Kidney (tissue), 22 donors: ENCODE measurements at places on chromosomes 3 and 15. TPM values are rescaled to one million over a fixed set of nuclear protein-coding genes. Genes with fewer than 3 reads are reported as not detected.

PLSCR5 gene
- total RNA-seq = not detected

DNA sequence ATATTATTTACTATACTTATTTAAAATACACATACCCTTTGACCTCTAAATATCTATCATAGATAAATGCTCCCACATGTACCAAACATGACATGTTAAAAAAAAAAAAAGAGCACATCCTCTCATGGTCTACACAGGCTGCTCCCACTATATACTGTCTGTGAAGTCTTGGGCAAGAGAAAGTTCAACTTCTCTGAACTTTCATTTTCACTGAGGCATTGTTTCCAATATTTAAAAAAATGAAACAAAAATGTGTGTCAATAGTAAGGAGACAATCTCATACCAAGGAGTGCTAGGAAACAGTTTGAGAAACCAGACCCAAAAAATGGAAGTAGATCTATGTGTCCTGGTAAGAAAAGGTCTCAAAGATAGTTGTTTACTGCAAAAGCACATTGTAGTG lies 29.3 kb downstream of the SLC4A7 start:
- DNase-seq = no peak

DNA sequence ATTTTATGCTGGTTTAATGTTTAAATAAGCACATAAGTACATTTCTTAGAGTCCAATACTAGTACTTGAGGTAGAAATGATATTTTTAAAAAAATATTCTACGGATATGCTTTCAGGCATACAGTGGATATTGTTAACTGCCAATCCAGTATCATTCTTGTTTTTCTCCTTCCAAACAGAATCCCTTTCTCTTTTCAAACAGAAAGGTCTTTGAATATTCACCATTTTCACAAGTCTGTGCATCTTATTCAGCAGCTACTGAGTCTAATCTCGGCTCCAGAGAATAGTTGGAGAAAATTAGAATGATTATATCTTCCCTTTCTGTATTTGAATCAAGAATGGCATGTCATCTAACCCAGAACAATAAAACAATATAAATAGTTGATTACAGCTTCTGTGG lies 174.5 kb downstream of the GOLGA6L6 start:
- DNase-seq = no peak

GRCh38 chr3:54347060-54347459 lies 224.7 kb downstream of the CACNA2D3 start:
- no peak for DNase-seq

- DNase-seq = peak; percentile 85
These were observed 539 bp upstream of the PLCL2 start for GRCh38 chr3:16884084-16884747.

DNA sequence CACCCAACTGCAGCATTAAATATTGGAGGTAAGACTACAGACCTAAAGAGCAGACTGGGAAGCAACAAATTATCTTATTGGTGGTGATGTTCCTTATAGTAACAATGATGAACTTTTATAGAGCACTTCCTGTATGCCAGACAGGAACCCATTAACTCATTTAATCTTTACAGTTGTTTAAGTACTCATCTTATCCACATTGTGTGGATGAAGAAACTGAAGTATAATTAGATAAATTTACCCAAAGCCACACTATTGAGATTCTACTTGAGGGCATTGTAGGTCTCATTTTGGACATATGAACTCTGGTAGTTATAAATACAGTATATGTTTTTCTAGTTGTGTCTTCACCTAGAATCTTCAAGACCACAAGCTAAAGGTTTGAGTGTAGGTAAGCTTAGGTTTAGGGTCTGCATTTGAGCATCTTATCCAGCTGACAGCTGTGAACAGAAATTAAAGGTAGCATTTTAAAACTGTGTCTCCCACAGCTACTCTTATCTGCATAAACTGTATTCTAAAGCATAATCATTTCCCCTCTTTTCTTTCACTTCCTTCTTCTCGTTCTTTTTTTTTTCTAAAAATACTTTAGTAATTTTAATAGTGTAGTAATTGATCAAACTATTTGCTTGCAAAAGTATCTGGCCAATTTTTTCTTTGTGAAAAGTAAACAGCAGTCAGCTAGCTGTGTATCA lies 138.2 kb downstream of the UBE2E2 start:
- no peak for DNase-seq

DNA sequence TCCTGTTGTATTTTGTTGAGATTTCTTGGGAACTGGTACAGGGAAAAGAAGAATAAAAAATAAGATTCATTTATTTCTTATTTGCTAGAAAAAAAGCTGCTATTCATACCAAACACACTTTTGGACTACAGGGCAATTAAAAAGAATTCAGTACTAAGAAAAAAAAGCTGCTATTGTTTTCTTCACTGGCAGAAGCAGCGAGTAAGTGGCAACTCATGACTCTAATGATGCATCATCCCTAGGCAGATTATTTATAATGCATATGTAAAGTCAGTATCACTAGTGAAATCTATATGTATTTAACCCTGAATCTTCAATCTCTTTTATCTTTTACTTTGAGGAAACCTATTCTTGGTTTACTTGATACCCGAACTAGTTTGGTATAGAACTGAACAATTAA lies 15.2 kb downstream of the PFN2 start:
- no peak for DNase-seq

DNA sequence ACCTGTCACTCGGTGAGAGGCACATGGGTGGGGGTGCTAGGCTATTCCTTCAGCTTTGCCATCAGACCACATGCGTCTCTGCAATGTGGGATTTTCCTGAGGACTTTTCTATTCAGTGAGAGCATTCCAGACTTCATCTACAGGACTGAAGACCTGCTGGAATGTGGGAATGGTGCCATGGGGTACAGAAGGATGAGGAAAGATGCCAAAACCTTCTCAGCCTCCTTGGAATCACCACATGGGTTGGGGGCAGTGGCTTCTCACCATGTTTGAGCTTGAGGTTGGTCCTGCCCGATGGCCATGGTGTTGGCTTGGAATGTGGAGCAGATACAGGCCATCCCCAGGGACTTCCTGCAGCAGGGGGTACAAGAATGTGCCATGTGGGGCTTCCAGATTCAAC lies 80.9 kb upstream of the KLF13 start:
- DNase-seq = no peak

DNA sequence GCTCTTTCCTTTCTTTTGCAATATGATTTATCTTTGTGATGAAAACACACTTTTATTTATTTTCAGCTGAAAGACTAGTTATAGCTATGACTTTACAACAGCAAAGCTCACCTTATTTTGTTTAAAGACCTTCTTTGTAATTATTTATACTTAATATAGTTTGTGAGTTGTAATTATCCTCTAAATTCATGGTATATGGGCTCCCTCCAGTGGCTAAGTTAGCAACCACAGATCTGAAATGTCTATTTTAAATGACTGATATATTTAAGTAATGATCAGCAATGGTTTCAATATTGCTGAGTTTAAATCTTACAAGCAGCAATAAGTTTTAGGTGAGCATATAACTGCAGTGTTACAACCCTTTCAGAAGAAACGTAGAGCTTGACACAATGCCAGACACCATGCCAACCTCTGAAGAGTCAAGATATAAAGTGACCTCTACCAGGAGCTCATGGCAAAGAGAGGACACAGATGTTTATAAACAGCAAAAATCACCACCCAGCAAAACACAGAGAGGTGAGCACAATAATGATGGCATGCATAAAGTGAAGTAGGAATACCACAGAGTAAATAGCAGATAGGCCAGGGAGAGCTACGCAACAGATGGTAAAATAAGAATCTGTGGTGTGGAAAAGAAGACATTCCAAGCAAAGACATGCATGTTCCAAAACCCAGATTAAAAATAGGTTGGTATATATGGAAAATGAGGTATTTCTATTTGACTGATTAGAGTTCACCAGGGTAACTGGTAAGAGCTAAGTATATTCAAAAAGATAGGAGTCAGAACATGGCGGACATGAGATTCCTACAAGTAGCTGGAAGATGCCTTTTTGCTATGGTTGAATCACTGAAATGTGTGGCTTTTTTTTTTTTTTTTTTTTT lies 143.7 kb upstream of the ZNF385D start:
- DNase-seq = no peak
